ENCODE measurements at places on chromosomes 12 and 14.

DNA sequence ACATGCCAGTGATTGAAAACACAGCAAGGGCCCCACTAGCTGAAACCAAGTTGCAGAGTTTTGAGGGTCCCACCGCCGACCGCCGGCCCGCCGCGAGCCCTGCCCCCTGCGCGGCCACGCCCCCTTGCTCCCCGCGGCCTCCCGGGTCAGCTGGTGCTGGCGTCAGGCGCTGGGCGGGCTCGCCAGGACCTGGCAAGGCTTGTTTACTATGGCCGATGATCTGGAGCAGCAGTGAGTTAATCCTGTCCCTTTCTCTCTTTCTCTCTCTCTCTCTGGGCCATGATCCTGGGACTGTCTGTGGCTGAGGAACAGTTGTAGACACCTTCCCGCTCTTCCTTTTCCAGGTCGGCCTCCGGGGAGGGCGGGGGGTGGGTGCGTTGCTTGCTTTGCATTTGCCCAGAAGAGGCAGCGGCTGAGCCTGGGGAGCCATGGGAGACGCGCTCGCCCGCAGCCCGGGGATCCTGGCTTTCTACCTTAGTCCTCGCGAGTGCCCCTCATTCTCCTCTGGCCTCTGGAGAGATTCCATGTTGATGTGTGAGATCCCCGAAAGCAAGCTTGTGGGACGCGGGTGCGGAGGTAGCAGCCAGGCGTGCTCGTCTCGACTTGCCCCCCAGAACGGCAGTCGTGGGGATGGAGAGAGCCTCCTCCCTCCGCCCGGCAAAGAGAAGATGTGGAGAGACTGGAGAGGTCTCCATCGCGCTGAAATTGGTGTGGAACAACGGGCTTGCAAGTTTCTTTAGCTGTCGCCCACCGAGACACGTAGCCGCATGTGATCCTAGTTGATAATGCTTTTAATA, at the start of gene ABHD4:
Gene ABHD4, plus strand, starts transcription at position 202 of the 797 bp plus-strand sequence. Its CDS starts 7 bp downstream, at position 209.
- DNase-seq = peak; percentile 56

- no peak for DNase-seq
Observed at GRCh38 chr14:63535918-63536317, 7.3 kb downstream of the PPP2R5E start.

GRCh38 chr14:104689881-104690711, 678 bp downstream of the INF2 start:
- DNase-seq = no peak

- DNase-seq = no peak
Observed at GRCh38 chr12:121255433-121255832, 41.1 kb downstream of the CAMKK2 start.

DNA sequence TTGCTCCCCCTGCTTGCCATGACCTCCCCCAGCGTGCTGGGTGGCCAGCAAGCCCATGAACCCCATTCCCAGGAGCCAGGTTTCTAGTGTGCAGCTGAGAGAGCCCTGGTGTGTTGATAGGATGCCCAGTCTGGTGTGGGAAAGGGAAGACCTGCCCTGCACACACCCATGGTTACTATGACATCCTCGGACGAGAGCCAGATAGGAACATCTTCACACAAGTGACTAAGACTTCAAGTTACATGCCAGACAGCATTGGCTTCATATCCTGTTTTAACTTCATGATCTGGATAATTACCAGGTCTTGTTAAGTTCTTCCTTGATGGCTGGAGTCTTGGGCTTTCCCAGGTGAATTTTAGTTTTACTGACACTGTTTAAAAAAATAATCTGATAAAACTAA, 196.6 kb upstream of the EGLN3 start:
- DNase-seq = no peak
